Right hindlimb (tissue), 1 donor: ENCODE measurements at places on chromosomes 5 and 9.

DNA sequence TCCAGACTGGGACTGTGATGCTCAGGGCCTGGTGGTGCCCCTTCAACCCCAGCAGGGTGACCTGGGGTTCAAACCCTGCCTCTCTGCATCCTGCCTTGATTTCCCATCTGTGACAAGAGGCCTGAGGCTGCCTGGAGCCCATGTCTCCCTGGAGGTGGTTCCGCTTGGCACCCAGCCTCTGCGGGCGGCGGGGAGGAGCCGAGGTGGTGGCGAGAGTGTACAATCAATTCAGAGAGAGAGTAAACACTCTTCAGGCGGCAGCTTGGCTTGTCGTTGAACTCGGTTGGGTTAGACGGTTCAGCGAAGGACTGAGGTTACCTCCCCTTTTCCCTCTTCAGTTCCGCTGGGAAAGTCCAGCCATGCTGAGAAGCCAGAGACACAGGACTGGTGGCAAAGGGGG lies 39.3 kb downstream of the NTNG2 start:
- DNase-seq, result no peak

GRCh38 chr5:42338136-42338535 lies 85.1 kb upstream of the GHR start:
- no peak for DNase-seq

DNA sequence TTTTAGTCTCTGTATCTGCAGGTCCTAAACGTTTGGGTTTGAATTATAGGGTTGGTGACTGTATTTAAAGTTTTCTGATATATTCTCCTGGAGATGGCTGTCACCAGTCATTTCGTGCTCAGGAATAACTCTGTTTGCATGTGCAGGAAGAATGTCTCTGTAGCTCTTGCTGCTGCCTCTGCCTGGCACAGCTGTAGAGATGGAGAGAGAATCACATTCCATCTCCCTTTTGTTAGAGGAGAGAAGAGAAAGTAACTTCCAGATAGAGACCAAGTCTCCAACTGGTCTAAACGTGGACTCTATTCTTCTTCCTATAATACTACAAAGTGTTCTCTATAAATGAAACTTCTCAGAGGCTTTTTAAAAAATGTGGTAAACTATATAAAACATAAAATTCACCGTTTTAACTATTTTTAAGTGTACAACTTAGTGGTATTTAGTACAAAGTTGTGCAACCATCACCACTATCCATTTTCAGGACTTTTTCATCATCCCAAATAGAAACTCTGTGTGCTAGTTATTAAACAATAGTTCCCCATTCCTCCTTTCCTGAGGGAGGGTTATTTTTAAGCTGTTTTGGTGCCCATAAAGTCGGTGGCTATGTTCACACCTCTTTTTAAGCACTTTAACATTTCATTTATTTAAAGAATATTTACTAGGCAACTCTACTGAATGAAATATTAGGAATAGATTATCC lies 20.7 kb upstream of the STARD4 start:
- DNase-seq, result no peak

GRCh38 chr5:180830253-180831138 lies 27.9 kb upstream of the MGAT1 start:
- DNase-seq, result peak; percentile 72

DNA sequence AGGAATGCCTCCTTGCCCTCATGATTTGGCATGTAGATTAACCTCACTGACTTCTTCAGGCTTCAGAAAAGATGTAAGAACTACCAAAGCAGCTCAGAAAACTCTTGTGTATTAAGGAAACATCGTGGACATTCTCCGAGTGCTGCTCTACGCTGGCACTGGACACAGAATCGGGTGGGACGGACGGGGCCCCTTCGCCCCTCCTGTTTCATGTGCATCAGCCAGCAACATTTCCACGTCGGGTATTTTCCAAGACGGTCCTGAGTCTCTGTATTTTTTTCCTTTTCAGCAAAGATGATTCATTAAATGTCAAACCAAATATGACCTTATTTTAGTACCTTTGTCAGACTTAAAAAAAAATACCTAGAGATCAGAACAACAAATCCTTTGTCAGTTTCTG lies 583.6 kb downstream of the CCDC171 start:
- peak; percentile 64 for DNase-seq

DNA sequence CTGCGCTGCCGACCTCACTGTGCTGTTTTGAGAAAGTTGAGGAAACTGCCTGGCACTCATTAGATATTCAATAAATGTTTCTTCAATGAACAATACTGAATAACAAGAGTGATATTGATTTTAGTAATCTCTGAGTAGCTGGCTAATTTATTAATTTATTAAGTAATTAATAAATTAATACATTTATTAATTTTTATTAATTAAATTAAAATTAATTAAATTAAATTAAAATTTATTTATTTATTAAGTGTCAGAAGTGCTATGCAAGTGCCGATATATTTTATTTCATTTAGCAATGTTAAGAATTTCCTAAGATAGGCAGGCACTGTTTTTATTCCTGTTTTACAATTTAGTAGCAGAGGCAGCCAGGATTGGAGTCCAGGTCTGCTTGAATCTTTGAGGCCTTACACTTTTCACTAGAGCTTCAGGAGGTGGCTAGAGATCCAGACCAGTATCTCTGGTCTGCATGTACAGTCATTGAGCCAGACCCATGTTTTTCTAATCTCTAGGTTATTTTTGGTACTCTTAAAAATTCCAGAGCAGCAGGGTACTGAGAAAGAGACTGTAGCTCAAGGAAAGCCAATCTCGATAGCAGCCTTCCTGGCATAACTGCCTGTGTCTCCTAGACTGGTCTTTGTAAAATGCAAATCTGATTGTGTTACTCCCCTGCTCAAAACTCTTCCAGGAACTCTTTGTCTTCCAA lies 109.2 kb downstream of the ARHGEF28 start:
- DNase-seq, result no peak

DNA sequence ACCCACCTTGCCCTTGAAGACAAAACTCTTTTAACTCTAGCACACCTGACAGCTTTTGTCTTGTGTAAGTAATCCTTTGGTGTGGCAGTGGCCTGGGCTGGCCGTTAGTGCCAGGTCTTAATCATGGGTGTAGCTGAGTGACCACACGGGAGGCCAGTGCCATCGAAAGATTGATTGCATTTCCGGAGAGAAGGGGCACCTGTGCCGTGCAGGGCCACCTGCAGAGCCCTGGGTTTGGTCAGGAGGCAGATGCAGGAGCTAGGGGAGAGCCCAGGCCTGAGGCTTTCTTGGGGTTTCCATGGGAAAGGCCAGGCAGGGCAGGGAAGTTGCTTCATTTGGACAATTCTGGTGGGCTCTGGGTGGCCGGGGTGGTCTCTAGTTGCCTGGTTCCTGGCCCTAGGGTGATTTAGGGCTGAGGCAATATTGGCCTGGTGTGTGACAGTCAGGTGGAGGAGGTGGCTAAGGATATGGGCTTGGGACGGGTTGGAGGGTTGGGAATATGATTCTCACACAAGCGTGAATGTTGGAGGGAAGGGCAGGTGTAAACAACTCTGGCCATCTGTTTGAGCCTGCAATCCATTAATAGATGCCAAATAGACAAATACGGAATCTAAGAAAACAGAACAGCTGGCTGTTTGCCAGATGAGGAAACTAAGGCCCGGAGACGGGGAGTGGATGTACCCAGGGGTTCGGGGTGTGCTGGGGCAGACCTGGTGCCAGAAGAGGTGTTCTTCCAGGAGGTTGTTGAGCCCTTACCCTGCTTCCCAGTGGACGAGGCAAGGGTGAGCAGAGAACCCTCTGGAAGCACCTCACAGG lies 4.6 kb downstream of the DBH start:
- DNase-seq, result no peak

- DNase-seq, result no peak
Observed at GRCh38 chr5:39452846-39453245, 28.1 kb upstream of the DAB2 start.

DNA sequence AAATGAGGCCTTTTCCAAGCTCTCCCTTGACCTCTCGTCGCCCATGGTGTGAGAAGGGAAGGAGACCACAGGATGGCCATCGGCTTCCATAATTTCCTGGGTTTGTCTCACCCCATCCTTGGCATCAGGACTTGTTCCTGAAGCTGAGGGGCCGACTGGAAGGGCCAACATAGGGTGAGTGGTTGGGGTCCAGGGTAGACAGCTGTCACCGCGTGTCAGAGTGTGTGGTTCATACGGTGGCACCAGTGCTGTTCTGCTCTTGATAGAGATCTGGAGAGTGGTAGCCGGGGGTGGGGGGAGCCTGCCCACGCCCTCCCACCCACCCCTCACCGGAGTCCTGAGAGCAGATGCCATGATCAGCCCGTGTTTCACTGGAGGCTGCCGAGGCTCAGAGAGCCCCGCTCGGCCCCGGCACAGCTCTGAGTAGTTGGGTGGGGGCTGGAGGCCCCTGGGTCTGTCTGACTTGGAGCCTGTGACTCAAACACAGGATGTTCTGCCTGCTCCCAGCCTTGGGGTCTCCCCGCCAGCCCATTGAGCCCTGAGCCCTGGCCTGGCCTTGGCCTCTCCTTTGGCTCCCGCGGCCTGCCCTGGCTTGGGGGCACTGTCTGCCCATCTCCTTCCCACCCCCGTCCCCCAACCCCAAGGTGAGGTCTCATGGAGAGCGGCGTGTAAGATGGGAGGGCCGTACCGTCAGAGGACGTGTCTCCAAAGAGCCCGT lies 53.1 kb upstream of the IER5L start:
- peak; percentile 8 for DNase-seq

GRCh38 chr5:96699186-96699820 lies 37.1 kb downstream of the CAST start:
- no peak for DNase-seq

DNA sequence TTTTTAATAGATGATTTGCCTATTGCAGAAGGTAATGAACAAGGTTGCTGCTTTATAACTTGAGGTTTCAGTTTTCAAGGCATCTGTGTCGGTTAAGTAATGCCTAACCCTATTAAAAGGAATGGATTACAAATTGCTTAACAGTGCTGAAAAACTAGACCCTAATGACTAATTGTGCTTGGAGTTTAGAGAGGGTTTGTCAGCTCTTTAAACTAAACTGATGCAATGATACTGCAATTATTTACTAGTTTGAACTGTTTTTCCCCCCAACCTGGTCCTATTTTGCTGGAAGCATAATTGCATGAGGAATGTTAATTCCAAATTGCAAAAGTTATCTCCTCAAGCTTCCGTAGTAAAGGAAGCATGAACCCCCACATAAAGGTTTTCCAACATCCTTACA lies 39.3 kb upstream of the TLX3 start:
- DNase-seq, result no peak

GRCh38 chr9:99015890-99016289 lies 72.2 kb downstream of the COL15A1 start:
- no peak for DNase-seq

DNA sequence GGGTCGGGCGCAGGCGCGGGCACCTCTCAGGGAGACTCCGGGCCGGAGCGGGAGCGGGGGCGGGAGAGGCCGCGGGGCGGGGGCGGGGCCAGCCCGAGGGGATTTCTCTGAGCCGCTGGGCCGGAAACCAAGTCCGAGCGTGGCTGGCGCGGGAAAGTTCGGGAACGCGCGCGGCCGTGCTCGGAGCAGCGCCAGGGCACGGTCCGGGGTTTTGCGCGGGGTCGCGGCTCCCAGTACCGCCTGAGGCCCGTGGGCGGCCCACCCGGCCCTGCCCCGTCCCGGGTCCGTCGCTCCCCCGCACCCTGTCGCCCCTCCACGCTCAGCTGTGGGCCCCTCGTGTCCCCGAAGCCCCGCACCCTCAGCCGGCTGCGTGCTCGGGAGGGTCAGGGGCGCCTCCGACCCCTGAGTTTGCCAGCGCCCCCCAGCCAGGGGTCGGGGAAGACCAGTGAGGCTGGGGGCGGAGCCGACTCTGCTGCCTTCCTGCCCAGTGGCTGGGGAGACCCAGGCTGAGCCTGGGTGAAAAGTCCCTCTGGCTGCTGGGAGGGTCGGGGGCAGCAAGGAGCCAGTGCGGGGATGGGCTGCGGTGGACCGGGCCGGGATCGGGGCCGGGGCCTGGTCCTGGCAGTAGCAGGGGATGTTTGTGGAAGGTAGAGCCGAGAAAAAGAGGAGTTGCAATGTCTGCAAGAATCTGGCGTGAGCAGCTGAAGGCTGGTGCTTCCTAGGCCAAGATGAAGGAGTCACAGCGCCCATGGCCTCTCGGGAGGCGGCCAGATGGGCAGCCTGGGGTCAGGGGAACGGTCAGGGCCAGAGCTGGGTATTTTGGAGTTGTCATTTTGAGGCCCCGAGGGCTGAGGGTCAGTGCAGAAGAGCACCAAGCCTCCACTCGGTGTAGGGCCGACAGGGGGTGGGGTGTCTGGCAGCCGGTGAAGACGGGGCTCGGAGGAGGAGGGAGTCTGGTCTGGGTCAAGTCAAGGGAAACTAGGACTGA lies 588 bp downstream of the TRAF2 start:
- DNase-seq, result no peak

- no peak for DNase-seq
Observed at GRCh38 chr5:125865166-125865815, 557.9 kb upstream of the GRAMD2B start.

DNA sequence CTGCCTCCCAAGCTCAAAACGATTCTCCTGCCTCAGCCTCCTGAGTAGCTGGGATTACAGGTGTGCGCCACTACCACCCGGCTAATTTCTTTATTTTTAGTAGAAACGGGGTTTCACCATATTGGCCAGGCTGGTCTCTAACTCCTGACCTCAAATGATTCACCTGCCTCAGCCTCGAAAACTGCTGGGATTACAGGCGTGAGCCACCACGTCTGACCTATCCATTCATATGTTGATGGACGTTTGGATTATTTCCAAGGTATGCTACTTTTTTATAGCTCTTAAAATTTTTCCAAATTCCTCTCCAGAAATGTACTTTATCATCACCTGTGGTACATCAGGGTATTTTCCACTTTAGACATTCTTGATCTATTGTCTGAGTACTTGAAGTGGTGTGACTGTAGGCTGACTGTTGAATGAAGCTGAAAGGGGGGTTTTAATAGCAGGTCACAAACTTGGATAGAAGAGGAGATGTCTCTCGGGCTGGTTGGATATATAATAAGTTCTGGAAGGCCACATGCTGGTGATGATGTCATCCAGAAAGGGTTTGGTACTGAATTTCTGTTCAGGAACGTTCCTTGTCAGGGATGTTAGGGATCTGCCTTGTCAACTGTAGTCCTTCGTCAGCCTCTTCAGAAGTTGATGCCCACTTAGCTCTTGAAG lies 7.4 kb downstream of the CTNNA1 start:
- DNase-seq, result no peak

- DNase-seq, result no peak
Observed at GRCh38 chr5:136113606-136114005, 19.0 kb upstream of the SMAD5 start.

- DNase-seq, result no peak
Observed at GRCh38 chr9:109789971-109790370, 10.0 kb downstream of the PALM2AKAP2 start.

DNA sequence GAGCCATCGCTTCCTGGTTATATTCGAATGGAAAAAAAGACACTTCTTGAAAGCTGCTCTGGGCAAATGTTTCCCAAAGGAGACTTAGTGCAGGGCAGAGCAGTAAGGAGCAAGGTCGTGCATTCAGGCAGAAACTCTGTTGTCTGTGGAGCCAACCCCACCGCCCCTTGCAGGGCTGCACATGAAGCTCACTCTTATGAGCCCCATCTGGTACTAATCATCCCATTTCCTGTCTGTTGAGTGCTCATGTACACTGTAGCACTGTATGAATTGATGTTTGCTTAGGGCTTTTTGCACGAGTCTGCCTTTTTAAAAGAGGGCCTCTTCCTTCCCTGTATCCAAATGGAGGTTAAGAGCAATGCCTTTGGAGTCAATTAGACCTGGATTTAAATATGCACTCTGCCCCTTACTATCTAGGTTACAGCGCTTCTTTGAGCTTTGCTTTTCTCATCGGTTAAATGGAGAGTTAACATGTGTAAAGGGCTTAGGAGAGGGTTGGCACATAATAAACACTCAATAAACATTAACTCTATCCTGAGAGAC lies 25.4 kb downstream of the HMHB1 start:
- peak; percentile 75 for DNase-seq
